CD8-positive, alpha-beta memory T cell (primary cell): ENCODE measurements at places on chromosomes 11 and 22. TPM values are rescaled to one million over a fixed set of nuclear protein-coding genes. Genes with fewer than 3 reads are reported as not detected.

DNA sequence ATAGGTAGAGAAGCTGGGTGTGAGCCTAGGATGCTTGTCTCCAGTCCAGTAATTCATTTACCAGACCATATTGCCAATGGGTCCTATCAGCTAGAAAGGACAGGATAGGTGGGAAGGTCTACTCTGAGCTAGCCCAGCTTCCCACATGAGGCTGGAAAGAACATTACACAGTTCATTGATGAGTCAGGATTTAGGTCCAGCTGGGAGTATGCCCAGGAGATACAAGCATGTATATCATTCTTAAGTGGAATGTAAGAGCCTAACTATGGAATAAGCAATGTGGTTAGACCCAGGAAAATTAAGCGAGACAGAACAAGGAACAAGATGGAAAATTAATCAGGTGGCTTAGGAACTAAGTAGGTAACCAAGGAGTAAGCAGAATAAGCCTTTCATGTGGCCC, 59.0 kb upstream of the TBCEL start:
- H3K4me1 ChIP-seq: no peaks in the 10 kb centered on the region
- DNase-seq: no peak
- H3K36me3 ChIP-seq: no peaks in the 10 kb centered on the region
- H3K4me3 ChIP-seq: no peak overlapping the region

DNA sequence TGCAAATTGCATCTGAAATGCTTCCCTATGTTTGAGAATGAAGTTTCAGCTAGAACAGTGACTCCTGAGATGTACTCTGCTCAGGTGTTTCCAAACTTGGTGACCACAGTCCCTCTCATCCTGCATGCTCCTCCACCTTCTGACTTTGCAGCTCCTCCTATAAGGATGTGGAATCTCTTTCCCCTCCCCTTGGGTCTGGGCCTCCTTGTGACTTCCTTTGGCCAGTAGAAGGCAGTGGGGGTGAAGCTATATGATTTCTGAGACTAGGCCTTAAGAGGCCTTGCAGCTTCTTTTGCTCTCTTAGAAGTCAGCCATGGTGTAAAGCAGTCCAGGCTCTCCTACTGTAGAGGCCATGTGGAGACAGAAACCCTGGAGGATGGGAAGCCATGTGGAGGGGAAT, 50.7 kb downstream of the CSF2RB start:
- H3K27ac ChIP-seq: no peak overlapping the region
- no peaks in the 10 kb centered on the region for H3K27me3 ChIP-seq
- no peaks in the 10 kb centered on the region for H3K36me3 ChIP-seq
- no peak overlapping the region for H3K4me3 ChIP-seq
- DNase-seq: no peak

GRCh38 chr11:84249344-84250135, 963.4 kb upstream of the CCDC90B start:
- H3K27ac ChIP-seq: no peak overlapping the region
- no peaks in the 10 kb centered on the region for H3K4me1 ChIP-seq
- H3K27me3 ChIP-seq: no peaks in the 10 kb centered on the region
- DNase-seq: no peak
- no peaks in the 10 kb centered on the region for H3K36me3 ChIP-seq

DNA sequence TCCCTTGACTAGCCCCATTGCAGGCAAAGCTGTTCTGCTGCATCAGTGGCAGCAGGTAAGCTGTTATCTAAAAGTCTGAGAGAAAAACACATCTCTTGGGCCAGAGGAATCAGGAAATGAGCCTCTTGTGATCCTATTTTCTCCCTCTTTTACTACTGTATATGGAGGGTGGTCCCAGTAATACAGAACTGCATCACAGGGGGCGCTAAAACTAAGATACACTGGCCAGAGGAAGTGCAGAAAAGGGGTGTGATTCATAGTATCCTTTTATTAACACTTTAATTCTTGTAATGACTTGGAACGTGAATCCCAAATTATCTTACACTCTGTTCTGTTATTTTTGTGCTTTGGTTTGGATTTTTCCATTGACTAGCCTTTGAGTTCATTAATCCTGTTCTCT, 8.8 kb upstream of the MED17 start:
- no peak overlapping the region for H3K27ac ChIP-seq

DNA sequence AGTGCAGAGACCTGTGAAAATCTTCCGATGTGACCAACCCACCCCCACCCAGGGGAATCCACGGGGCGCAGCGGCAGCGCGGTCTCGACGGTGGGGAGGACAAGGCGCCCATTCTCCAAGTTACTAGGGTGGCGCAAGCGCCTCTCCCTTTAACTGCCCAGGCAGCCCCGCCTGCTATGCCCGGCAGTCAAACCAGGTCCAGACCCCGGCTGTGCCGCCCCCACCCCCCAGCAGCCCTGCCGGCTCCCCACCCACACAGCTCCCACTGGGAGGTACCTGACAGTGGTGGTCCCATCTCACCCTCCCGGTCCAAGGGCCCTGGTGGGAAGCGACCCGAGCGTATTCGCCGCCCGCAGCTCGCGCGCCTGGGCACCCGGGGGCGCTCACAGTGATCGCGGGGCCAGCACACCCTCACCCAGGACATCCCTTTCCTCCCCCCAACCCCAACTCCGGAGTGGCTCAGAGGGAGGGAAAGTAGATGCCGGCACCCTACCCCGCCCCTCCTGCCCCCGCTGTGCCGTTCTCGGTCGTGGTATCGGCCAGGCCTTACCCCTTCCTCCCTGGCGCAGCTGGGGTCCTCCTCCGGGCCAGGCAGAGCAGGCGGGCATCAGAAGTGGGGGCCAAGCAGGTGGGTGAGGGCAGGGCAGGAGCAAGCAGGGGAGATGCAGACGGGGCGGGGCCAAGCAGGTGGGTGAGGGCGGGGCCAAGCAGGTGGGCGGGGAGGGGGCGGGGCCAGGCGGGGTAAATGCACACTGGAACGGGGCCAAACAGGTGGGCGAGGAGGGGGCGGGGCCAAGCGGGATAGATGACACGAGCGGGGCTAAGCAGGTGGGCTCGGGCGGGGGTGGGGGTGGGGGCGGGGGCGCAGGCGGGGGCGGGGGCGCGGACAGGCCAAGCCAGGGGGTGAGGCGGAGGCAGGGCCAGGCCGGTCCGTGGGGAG, at the start of gene TRPM5:
Gene TRPM5 (minus strand): TSS at position 634 of the 940 bp plus-strand sequence. CDS start 21,478 bp downstream, outside the sequence.
- H3K27me3 ChIP-seq: no peaks in the 10 kb centered on the region
- H3K4me1 ChIP-seq: peaks cover 56% of the 10 kb centered on the region
- H3K4me3 ChIP-seq: peak within 1 kb of the TSS; percentile 25
- peak; percentile 58 for DNase-seq

RBMXL2 gene
- not detected for total RNA-seq

DNA sequence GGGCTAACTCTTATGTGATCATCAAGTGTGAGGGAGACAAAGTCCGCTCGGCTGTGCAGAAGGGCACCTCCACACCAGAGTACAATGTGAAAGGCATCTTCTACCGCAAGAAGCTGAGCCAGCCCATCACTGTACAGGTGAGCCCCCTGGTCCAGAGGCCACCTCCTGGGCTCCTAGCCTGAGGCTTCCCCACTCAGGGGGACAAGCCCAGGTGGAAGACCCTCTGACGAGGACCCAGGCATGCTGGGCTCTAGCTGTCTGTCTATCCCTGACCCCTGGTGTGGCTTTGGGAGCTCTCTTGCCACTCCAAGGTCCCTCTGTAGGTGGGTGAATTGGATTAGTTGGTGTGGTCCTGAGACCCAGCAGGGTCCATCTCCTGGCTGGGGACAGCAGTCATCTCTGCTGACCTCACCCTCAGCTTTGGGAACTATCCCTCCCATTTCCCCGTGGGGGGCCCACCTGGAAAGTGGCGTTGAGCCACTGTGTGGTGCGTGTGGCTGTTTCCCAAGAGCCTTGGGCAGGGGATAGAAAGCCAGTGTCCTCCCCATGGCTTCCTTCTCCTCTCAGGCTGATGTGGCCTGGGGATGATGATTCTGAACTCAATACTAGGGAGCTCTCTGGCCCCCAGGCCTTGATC, 5.4 kb upstream of the MYO7A start:
- no peaks in the 10 kb centered on the region for H3K27me3 ChIP-seq
- DNase-seq: no peak
- no peak overlapping the region for H3K4me3 ChIP-seq
- H3K36me3 ChIP-seq: no peaks in the 10 kb centered on the region
- no peak overlapping the region for H3K27ac ChIP-seq

DNA sequence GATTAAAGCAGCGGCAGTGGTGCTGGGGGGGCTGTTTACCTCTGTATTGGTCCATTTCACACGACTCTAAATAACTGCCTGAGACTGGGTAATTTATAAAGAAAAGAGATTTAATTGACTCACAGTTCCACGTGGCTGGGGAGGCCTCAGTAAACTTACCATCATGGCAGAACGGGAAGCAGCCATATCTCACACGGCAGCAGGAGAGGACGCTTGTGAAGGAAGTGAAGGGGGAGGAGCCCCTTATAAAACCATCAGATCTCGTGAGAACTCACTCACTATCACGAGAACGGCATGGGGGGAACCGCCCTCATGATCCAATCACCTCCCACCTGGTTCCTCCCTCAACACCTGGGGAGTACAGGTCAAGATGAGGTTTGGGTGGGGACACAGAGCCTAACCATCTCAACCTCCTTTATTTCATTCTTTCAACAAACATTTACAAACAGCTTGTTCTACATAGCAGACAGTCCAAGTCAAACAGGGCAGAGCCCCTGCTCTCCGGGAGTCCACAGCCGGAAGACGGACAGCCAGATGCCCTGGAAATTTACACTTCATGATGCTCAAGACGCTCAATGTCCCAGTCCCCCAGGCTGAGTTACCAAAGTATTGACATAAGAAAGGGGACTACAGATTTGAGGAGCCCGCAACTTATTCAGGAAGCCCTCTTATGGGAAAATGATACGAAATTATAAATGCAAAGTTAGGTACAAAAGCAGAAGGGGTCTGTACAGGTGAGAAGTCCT, 26.3 kb upstream of the HMGXB4 start:
- H3K27ac ChIP-seq: peak overlapping the region; percentile 18
- no peaks in the 10 kb centered on the region for H3K27me3 ChIP-seq
- no peaks in the 10 kb centered on the region for H3K4me1 ChIP-seq
- H3K36me3 ChIP-seq: no peaks in the 10 kb centered on the region
- no peak overlapping the region for H3K4me3 ChIP-seq
- DNase-seq: no peak

DNA sequence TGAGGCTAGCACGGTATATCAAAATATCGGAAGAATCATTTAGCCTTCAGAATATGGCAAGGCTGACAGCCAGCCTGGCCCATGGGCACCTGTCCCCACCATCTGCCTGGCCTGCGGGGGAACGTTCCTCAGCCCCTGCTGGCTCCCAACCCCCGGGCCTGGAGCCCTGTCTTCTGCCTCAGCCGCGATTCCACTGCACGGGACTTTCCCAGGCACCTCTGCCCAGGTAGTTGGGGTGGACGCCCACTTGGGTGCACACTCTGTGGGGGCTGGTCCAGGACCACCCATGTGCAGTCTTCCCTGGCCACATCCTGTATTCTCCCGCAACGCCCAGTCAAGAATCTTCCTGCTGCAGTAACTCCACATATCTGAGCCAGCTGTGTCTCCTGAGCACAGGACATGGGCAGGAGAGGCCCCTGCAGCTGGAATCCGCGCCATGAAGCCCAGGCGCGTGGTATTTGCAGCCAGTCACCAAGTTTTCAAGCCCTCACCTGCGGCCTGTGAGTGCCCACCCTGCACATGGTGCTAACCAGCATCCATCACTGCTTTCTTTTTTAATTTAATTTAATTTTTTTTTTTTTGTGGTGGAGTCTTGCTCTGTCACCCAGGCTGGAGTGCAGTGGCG, 77.9 kb downstream of the KCNQ1 start:
- no peak overlapping the region for H3K4me3 ChIP-seq
- no peak overlapping the region for H3K27ac ChIP-seq
- peak; percentile 32 for DNase-seq
- no peaks in the 10 kb centered on the region for H3K36me3 ChIP-seq
- H3K27me3 ChIP-seq: no peaks in the 10 kb centered on the region
- H3K4me1 ChIP-seq: peaks cover 12% of the 10 kb centered on the region

P2RX3 gene
- not detected for total RNA-seq

DNA sequence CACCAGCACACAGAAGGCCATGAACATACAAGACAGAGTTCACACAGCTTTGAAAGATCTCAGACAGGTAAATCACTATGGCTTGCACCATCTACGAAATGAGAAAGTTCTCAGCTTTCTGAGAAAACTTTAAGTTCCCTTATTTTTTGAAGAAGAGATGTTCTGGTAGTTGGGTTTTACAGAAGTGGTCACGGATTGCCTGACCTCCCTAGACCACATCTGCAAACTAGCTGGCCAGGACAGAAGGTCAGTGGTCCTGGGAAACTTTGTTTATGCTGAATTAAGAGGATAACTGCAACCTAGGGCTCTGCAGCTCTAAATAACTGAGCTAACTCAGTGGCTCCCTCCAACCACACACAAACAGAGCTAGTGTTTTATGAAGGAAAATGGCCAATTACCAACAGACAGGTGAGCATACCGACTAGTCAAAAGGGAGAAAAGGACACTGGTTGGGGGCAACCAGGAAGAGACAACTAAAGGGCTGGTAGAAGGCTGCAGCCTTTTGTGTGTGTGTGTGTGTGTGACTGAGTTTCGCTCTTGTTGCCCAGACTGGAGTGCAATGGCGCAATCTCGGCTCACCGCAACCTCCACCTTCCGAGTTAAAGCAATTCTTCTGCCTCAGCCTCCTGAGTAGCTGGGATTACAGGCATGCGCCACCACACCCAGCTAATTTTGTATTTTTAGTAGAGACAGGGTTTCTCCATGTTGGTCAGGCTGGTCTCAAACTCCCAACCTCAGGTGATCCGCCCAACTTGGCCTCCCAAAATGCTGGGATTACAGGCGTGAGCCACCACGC, 8.5 kb upstream of the SCN2B start:
- no peak overlapping the region for H3K27ac ChIP-seq
- no peak for DNase-seq
- H3K27me3 ChIP-seq: peaks cover 11% of the 10 kb centered on the region
- no peak overlapping the region for H3K4me3 ChIP-seq
- no peaks in the 10 kb centered on the region for H3K36me3 ChIP-seq
- no peaks in the 10 kb centered on the region for H3K4me1 ChIP-seq

OR52I2 gene
- total RNA-seq: not detected

SIAE gene
- 4.0 TPM for total RNA-seq

DNA sequence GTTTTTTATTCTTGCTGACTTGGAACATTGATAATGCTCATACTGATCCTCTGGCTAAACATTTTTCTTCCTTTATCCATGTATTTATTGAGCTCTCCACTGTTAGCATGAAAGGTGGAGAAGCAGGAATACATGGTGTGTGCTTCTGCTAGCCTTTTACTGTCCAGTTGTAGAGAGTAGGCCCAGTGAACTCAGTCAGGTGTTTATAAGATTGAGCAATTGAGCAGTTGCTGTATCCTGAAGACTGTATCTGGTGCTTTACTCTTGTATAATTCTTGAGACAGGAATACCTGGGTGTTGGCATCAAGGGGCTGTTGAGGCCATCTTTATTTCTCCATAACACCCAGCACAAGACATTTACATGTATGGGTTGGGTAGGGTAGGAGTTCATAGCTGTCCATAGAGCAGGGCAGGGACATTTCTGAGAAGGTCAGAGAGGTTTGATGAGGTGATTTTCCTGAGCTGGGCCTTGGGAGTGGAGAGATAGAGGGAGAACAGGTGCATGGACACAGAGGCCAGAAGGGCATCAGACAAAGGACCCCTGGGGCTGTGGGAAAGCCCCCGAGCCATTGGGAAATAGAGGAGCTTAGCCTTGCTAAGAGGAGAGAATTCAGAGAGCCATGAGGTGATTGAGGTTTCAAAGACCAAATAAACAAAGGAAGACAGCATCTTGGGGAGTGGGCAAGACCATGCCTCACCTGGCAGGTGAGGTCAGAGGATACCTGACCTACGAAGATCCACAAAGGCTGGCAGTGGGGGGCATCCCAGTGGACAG, 155.5 kb downstream of the TEAD1 start:
- H3K4me3 ChIP-seq: no peak overlapping the region
- no peaks in the 10 kb centered on the region for H3K36me3 ChIP-seq
- peaks cover 9% of the 10 kb centered on the region for H3K27me3 ChIP-seq
- no peak for DNase-seq
- H3K27ac ChIP-seq: peak overlapping the region; percentile 34
- H3K4me1 ChIP-seq: no peaks in the 10 kb centered on the region

GRCh38 chr11:61727401-61727811, 25.0 kb upstream of the MYRF start:
- DNase-seq: no peak
- H3K27me3 ChIP-seq: no peaks in the 10 kb centered on the region
- H3K4me3 ChIP-seq: no peak overlapping the region
